ENCODE measurements at places on chromosomes 6 and 20.

DNA sequence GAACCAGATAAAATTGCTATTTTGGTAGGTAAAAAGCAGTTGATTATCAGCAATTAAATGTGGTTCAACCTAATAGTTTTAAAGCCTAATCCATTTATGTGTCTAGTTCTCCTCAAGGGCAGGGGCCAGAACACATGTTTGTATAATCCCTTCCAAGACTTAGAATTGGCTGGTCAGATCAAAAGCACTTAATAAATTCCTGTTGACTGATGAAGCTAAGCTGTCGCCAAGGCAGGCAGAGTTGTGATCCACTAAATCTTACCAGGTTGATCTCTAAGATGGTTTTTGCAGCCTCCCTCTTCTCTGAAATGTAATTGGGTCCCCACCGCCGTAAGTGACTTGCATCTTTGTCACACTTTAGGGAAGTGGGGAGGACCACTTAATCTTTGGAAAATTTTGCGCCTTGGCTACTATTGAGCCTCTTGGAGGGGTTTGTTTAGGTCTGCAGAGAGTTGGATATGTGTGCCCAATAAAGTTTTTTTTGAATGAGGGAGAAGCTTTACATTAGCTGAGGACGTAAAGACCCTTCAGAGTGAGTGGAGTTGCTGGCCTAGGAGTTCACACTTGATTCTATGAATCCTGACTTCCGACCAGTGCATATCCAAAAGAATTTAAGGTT is 65.9 kb downstream of the PHF20 start:
- DNase-seq = no peak

DNA sequence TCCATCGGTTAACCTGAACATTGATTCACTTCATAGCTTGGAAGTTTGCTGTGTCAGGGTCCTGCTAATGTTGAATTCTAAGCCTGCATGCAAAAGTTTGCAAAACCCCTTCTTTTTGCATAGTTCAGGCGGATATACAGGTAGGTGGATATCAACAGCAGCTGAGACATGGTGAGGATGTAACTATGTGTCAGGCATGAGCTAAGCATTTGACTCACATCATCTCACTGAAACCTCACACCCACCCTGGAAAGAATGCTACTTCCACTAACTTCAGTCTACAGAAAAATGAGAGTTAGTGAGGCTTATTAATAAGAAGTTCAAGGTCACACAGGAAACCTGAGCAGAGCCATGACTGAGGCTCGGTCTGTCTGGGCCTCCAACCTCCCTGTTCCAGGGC is 276.9 kb downstream of the BMP7 start:
- DNase-seq = no peak

DNA sequence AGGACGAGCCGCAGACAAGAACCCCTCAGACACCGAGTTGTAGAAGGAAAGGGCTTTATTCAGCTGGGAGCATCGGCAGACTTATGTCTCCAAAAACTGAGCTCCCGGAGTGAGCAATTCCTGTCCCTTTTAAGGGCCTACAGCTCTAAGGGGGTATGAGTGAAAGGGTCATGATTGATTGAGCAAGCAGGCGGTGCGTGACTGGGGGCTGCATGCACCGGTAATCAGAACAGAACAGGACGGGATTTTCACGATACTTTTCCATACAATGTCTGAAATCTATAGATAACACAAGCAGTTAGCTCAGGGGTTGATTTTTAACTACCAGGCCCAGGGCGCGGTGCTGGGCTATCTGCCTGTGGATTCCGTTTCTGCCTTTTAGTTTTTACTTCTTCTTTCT is 226.4 kb upstream of the PLCB4 start:
- no peak for DNase-seq

GRCh38 chr20:18739751-18740166 is 73.8 kb upstream of the SCP2D1 start:
- peak; percentile 27 for DNase-seq

DNA sequence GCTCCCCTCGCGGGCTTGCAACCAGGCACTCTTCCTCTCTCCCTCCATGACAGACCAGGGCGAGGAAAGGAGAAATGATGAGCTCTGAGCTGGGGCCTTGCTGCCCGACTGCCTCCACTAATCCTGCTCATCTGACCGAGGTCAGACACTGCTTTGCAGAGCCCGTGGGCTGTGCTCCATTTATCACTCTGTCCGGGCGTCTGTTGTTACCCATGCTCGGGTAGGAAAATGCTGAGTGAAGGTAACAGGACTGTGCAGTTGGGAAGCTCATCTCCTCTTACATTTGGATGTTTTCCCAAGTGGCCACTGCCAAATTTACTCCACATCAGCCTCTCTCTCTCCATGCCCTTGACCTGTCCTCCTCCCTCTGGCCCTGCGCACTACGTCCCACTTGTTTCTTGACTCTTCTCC is 14.6 kb downstream of the RPS6KA2 start:
- no peak for DNase-seq

GRCh38 chr6:89144354-89144906 is 1.4 kb upstream of the PM20D2 start:
- DNase-seq = no peak

DNA sequence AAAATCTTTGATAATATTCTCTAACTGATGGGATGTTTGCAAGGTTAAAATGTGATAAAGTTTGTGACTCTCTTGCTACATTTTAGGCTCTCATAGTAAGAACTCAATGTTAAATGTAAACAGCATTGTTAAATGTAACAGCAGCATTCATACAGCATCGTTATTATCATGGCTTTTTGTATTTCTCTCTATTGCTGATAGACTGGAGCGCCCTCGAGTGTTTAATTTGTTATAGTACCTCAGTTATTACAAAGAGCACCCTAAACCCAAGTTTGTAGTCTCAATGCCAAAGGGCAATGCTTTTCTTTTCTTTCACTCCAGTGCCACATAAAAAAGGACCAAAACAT is 14.9 kb upstream of the TTPAL start:
- peak; percentile 30 for DNase-seq

DNA sequence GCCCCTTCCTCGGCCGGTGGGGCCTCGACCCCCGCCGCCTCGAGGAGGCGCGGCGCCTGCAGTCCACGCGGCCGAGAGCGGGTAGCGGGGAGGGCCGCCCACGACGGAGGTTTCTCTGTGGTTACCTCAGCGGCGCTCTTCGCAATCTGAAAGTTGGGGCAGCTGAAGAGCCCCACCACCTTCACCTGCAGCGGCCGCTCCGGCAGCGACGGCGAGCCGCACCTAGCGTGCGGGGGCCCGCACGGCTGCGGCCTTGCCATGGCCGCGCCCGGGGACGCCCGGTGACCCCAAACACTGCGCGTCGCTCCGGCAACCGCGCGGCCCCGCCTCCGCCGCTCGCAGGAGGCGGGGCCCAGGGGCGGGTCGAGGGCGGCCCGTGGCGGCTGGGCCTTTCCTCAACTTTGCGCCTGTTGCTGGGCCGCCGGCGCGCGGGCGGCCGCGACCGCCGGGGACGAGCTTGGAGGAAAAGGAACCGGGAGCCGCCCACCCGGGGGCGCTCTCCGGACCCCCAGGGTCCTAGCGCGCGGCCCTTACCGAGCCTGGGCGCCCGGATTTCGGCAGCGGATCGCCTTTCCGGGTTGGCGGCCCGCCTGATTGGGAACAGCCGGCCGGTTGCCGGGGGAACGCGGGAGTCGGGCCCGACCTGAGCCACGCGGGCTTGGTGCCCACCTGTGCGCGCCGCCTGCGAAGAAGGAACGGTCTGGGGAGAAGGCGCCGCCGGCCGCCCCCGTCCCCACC is at the start of the genes PPIL6 and SMPD2:
Gene PPIL6, minus strand, starts transcription at position 298 of the 738 bp plus-strand sequence. Its CDS starts 38 bp downstream, at position 260.
Gene SMPD2, plus strand, starts transcription at position 394 of the 738 bp plus-strand sequence. CDS start 398 bp downstream, outside the sequence.
- DNase-seq = no peak

- no peak for DNase-seq
Measured at GRCh38 chr6:151649835-151650234, 156.0 kb downstream of the CCDC170 start.

- no peak for DNase-seq
Measured at GRCh38 chr6:91864911-91865310, 1278.0 kb upstream of the MAP3K7 start.

DNA sequence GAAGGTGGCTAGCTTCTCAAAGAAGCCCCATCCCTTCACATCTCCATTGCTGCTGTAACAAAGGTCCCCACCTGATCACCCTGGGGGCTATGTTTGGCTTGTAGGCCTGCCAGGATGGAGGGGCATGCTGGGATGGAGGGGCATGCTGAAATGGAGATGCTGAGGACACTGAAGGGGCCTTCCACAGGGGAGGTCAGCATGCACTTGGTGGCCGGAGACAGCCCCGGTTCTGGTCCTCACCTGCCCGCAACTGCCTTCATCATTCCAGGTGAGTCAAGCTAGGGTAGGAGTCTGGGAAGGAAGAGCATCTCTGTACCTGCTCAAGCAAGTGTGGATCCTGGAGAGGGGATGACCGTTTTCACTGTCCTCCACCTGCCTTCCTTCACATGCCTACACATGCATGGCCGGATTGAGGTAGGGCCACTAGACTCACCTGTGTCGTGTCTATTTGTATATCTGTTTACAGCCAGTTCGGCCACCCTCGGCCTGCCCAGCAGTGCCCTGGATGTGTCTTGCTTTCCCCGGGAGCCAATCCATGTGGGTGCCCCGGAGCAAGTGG is 6.0 kb downstream of the L3MBTL1 start:
- DNase-seq = no peak

DNA sequence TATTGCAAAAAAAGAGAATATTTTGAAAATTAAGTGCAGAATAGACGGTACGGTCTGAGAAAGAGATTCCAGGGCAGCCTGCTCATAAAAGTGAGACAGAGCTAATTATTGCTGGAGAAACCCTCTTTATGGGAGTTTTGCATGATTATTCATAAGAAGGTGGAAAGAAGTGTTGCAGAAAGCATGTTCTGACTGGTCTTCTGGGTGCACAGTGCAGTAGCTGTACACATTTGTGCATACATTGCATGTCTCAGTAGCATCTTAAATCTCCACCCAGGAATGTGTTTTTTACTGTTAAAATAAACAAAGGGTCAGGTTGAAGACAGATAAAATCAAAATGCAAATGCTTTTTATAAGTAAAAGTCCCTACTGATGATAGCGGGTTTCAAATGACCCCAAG is 1813.6 kb upstream of the DEFB115 start:
- DNase-seq = no peak

DNA sequence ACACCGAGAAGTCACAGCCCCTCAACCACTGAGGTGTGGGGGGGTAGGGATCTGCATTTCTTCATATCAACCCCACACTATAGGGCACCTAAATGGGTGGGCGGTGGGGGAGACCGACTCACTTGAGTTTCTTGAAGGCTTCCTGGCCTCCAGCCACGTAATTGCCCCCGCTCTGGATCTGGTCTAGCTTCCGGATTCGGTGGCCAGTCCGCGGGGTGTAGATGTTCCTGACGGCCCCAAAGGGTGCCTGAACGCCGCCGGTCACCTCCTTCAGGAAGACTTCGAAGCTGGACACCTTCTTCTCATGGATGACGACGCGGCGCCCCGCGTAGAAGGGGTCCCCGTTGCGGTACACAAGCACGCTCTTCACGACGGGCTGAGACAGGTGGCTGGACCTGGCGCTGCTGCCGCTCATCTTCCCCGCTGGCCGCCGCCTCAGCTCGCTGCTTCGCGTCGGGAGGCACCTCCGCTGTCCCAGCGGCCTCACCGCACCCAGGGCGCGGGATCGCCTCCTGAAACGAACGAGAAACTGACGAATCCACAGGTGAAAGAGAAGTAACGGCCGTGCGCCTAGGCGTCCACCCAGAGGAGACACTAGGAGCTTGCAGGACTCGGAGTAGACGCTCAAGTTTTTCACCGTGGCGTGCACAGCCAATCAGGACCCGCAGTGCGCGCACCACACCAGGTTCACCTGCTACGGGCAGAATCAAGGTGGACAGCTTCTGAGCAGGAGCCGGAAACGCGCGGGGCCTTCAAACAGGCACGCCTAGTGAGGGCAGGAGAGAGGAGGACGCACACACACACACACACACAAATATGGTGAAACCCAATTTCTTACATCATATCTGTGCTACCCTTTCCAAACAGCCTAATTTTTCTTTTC is at the start of gene DCDC2:
Gene DCDC2, minus strand, starts transcription at position 724 of the 883 bp plus-strand sequence. Its CDS starts 309 bp downstream, at position 415.
- peak; percentile 90 for DNase-seq

GRCh38 chr6:134553936-134554335 is 236.0 kb upstream of the SGK1 start:
- DNase-seq = no peak

DNA sequence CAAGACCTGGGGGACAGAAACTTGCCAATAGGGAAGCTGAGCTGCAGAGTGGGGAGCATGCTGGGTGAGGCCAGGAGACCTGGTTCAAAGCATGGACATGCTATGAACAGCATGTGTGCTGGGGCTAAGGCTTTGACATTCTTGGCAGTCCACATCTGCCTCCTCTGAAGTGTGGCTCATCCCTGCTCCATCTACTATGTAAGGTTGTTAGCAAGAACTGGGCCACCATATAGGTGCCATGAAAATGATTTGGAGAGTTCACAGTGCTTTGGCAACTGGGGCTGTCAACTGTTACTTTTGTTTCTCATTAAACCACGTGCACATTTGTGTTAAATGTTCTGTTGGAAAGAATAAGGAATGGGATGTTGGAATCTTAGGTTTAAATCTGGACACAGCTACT is 311.1 kb downstream of the CDC5L start:
- DNase-seq = no peak

- DNase-seq = no peak
Measured at GRCh38 chr6:170095273-170095981, 195.5 kb downstream of the DLL1 start.

- no peak for DNase-seq
Measured at GRCh38 chr6:8069151-8069550, 5.0 kb upstream of the BLOC1S5 start.

DNA sequence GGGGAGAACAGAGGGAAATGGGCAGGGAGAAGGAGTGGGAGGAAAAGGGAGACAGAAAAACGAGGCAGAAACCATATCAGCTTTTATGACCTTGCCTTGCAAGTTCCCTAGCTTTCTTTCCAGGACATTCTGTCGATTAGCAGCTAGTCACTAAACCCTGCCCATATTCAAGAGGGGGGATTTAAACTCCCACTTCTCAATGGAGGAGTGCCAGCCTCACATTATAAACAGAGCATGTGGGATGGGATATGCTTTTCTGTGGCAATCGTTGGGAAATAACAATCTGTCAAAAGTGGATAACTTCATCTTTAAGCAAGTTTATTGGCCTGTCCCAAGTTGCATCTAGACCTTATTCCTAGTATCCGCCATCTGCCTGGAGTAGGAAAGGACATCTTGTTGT is 57.0 kb upstream of the TMEM170B start:
- DNase-seq = no peak

GRCh38 chr6:6798448-6798860 is 209.9 kb downstream of the LY86 start:
- no peak for DNase-seq

GRCh38 chr6:109252261-109253041 is 129.8 kb downstream of the CD164 start:
- DNase-seq = no peak

DNA sequence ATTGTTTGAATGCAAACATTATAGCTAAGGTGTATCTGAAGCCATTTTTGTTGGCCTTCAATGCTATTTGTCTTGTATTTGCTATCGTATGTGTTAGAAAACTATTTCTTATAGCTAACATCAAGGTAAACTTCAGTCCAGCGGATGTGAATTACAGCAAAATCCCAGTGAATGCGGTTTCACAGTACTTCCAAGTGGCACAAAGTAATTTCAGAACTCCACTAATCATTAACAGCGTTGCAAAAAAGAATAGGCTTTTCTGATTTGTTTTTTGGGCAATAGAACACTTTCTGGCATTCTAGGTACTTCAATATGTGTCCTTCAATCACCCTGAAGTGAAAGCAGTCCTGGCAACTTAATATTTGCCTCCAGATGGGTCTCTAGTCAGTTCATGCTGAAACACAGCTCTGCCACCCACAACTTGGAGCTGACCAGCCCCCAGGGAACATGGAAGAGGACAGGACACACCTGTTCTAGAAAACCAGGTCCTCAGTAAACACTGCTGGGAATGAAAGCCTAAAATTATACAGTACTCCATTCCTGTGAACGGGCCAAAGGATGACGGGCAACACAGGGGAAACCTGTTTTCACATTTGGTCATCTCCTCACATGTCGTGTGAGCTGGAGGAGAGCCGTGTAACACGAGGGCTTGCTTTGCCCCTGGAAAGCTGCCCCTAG is 9.7 kb upstream of the MRPS10 start:
- DNase-seq = no peak

Data from NCI-H510A treated with DMSO at 0.1 percent for 48 hours (cell line).